ENCODE measurements at places on chromosomes 1 and 21.

GRCh38 chr1:96992871-96993270 is 271.3 kb downstream of the PTBP2 start:
- no peak for DNase-seq

DNA sequence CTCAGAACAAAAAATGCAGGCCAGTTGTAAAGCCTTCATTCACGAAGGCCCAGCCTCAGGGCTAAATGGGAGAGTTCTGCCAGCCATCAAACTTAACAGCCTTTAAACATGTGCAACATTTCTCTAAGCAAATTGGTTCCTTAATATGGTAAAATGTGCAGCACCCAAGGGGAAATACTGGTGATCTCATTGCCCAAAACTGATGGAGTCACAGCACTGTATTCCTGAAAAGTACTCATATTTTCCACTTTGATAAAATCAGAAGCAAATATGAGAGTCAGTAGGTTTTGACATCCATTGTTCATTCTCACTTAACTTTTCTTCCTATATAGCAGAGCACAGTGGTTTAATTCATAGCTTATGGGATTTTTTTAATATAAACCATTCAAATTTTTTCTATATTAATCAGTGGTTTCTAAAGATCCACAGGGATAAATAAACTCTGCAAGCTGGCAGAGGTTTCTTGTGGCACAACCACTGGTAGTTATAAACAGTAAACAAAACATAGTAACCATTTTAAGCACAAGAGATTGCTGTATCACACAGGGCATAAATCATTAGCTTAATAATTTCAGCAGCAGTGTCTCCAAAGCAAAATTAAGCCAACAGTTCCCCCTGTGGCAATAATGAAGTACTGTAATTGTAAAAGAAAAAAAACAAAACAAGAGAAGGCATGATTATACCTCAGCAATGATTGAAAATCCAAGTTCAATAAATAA is 106.9 kb upstream of the LYPLAL1 start:
- no peak for DNase-seq

DNA sequence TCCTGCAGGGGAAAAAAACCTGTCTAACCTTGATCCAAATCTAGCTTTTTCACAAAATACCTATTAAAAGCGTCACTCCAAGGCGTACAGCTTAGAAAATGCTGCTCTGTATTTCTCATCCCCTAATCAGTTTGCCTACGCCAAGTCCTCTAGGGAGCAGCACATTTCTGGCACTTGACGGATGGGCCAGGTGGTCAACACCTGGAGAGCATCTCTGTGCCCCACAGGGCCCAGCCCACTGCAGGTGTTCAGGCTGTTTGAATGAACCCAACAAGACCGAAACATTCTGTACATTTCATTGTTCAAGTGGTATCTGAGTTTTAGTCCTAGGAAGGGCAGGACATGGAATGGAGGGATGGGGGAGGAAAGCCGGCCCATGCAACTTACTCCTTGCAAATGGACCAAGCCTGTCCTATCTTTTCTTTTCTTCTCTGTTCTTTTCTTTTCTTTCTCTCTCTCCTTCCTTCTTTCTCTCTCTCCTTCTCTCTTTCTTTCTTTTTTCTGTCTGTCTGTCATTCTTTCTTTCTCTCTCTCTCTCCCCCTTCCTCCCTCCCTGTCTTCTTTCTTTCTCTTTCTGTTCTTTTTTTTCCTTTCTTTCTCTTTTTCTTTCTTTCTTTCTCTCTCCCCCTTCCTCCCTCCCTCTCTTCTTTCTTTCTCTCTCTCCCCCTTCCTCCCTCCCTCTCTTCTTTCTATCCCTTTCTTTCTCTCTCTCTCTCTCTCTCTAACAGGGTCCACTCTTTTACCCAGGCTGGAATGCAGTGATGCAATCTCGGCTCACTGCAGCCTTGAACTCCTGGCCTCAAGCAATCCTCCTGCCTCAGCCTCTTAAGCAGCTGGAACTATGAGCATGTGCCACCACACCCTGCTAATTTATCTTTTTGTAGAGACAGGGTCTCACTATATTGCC is 29.1 kb downstream of the IGFN1 start:
- DNase-seq: no peak

GRCh38 chr1:95532335-95532734 is 298.3 kb downstream of the RWDD3 start:
- DNase-seq: no peak

DNA sequence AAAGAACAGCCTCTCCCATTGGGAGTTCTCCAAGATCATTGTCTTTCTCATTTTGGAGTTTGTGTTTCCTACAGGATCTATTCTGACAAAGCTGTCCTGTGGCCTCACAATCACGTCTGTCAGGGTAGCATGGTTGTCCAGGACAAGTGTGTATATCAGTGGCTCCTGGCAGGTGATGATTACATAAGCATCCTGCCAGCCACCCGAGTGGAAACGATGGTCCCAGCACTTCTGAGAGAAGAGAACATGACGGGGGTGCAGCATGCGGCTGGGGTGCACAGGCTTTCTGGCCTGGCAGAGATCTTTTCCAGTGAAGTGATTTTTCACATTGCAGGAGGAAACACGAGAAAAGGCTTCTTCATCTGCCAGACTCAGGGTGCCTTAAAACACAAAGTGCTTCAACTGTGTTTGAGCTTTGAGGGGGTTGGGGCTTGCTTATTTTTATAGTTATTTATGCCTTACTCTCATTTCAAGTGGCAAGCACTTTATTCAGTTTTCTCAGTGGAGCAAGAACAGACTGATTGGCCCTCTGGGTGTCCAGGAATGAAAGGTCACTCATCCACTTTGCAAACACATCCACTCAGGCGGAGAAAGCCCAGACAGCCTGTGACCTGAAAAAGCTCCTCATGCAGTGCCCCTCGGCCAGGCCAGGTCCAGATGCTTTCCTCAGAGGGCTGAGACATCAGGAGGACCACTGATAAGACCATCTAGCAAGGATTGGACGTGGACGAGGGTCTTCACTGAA is 186.0 kb downstream of the DUSP10 start:
- no peak for DNase-seq

GRCh38 chr1:235933766-235934116 is 67.0 kb upstream of the LYST start:
- no peak for DNase-seq

GRCh38 chr1:104248385-104248784 is 498.7 kb downstream of the AMY1C start:
- no peak for DNase-seq

DNA sequence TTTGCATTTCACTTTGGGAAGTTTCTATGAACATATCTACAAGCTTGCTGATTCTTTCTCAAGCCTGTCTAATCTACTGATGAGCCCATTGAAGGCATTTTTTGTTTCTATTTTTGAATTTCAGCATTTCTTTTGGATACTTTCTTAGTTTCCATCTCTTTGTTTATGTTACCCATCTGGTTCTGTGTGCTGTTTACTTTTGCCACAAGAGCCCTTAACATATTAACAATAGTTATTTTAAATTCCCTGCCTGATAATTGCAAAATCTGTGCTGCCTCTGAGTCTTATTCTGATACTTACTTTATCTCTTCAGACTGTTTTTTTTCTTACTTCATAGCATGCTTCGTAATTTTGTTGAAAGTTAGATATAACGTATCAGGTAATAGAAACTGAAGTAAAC is 75.8 kb upstream of the ZRANB2 start:
- DNase-seq: no peak

All from HEK293T (cell line).